ENCODE measurements at places on chromosomes 12 and 14.
A peak's percentile ranks its signal among the peaks of the same experiment; 100 is the strongest.

- no peak for DNase-seq
Observed at GRCh38 chr12:106049105-106049504, 89.6 kb downstream of the NUAK1 start.

DNA sequence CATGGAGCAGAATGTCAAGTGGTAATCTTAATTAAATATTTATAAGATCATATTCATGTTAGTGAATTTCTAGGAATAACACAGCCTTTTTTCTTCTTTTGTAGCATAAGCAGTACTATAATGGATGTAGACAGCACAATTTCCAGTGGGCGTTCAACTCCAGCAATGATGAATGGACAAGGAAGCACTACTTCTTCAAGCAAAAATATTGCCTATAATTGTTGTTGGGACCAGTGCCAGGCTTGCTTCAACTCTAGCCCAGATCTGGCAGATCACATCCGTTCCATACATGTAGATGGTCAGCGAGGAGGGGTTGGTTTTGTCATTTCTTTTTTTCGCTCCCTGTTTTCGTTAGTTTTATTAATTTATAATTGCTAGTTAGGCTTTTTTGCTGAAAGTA lies 23.1 kb downstream of the AEBP2 start:
- no peak for DNase-seq

GRCh38 chr12:51683763-51684357 lies 92.8 kb downstream of the SCN8A start:
- no peak for DNase-seq

DNA sequence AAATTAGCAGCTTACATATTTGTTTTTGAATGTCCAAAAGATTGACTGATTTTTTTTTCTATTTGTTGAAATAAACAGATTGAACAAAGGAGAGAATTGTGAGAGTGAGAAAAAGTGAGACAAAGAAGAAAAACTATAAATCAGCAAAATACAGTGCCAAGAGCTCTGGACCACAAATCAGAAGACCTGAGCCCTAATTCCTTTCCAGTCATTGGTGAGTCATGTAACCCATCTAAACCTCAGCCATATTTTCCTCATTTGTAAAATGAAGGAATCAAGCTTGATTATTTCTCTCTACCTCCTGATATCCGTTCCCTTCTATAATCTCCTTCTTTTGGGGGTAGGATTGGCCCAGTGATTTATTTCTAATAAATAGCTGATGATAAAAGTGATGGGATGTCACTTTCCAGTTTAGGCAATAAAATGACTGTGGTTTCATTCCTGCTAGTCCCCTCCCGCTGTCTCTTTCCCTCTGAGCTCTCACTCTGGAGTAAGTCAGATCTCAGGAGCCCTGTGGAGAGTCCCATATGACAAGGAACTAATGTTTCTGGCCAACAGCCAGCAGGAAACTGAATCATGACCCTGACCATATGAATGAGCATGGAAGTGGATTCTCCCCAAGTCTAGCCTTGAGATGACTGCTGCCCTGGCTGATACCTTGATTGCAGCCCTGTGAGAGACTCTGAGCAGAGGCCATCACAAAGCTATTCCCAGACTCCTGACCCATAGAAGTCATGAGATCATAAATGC lies 218.9 kb downstream of the ACSS3 start:
- DNase-seq = no peak

- DNase-seq = no peak
Observed at GRCh38 chr12:132646850-132647249, 28.3 kb downstream of the P2RX2 start.

- DNase-seq = no peak
Observed at GRCh38 chr14:59131938-59132795, 56.3 kb upstream of the DAAM1 start.

DNA sequence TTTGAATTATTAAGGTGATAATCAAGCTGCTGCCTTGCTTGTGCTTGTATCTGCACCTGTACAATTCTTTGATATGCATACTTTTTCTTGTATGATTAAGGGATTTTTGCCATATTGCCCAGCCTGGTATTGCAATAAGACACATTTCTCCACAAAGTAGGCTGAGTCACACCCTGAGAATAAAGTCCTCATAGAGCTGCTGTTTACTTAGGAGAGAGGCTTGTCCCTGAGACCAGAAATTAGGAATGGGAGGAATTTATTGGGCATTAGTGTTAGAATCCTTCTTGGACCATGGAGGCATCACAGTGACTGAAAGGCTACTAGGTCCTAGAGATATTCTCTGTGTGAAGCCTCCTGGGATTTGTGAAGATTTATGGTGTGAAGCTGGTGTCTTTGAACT lies 506.8 kb upstream of the FBXO33 start:
- no peak for DNase-seq

- DNase-seq = no peak
Observed at GRCh38 chr12:32501835-32502333, 102.5 kb downstream of the FGD4 start.

DNA sequence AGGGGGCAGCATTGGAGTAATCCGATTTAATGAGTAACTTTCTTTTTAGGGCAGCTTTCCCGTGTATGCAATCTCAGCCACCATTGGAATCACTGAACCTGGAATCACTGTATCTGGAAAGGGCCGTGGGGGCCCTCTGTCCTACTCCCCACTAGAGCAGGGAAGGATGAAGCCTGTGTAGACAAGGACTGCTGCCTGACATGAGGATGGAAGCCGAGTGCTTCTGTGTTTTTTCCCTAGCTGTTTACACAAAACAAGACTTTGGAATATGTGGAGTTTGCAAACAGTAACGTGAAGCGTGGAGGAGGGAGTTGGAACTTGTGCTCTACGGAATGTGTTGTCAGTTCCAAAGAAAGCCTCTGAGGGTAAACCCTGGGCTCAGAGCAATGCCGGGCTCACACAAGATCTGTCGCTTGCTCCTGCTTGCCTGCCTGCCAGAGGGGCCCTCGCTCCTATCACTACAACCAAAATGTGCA lies 32.4 kb upstream of the HDAC7 start:
- peak; percentile 41 for DNase-seq

DNA sequence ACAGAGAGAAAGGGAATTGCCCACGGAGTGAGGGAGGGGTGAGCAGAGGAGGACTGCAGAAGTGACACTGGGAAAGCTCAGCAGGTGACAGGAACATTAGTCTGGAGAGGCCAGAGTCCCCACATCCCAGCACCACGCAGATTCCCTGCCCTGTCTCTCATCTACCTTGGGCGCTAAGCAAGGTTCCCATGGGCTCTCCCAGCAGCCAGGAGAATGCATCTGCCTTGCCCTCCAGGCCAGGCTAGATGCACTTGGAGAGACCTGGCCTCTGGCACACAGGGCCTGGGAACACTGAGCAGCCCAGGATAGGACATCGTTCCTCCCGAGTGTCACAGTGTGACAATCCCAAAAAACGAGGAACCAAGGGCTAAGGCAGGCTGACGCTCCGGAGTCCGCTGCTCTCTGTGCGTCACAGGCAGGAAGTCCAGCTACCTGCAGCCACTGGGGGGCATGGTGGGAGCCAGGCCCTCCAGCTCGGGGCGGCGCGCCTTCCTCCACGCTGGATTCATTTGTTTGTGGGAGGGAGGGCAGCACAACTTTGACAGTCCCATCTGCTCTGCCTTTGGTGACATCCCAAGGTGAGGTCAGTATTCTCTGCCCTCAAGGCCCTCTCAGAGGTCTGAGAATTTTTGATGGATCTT lies 5.4 kb upstream of the NGB start:
- DNase-seq = no peak

- DNase-seq = peak; percentile 72
Observed at GRCh38 chr12:1553987-1554982, 40.1 kb downstream of the FBXL14 start.

GRCh38 chr12:93550748-93551611 lies 21.5 kb upstream of the SOCS2 start:
- DNase-seq = no peak

GRCh38 chr14:102875652-102876051 lies 46.8 kb upstream of the AMN start:
- no peak for DNase-seq

DNA sequence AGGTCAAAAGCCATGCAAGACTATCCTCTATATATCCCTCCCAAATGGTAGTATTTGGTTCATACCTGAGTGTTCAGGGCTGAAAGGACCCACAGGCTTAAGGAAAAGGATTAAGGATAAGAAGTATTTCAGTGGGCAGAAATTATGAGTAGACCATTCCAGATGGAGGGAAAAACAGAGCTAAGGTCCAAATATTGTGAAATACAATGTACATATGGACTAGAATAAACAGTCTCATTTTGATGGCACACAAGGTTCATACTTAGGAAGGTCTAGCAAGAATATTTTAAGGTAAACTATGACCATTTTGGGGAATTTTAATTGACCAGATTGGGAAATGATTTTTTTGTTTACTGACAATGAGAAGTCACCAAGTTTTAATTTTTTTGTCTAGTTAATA lies 124.6 kb downstream of the PRKD1 start:
- no peak for DNase-seq

DNA sequence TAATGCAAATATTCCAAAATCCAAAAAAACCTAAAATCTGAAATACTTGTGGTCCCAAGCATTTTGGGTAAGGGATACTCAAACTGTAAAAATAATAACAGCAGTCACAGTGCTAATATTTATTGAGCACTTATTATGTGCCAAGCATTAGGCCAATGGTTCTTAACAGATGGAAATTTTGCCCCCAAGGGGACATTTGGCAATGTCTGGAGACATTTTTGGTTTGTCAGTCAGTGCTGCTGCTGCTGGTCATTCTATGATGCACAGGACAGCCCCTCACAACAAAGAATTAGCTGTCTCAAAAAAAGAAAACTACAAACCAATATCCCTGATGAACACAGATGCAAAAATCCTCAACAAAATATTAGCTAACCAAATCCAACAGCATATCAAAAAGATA lies 5.8 kb downstream of the NDUFA12 start:
- no peak for DNase-seq

DNA sequence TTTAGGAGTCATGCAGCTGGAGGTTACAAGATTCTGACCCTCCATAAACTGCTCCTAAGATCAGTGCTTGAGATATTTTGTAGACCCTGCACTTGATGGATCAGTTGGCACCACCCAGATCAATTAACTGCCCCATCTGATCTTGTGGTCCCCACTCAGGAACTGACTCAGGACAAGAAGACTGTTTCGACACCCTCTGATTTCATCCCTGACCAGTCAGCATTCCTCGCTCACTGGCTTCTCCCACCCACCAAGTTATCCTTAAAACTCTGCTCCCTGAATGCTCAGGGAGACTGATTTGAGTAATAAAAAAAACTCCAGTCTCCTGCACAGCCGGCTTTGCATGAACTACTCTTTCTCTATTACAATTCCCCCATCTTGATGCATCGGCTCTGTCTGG lies 360.2 kb downstream of the GALC start:
- no peak for DNase-seq

DNA sequence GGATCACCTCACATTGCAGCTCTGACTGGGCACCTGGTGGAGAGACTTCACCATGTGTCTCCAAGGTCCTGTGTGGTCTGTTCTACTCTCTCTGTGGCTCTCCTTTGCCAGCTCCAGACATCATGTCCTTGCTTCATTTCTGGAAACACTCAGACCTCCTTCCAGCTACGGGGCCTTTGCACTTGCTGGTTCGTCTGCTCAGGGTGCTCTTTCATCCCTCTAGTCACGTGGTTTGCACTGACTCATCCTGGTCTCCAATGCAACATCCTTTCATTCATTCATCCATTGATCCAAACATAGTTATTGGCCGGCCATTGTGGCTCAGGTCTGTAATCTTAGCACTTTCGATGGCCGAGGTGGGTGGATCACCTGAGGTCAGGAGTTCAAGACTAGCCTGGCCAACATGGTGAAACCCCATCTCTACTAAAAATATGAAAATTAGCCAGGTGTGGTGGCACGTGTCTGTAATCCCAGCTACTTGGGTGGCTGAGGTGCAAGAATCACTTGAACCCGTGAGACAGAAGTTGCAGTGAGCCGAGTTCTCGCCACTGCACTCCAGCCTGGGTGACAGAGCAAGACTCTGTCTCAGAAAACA lies 23.9 kb upstream of the CCDC63 start:
- DNase-seq = no peak

- DNase-seq = no peak
Observed at GRCh38 chr14:73997944-73998447, 21.1 kb downstream of the ENTPD5 start.

- no peak for DNase-seq
Observed at GRCh38 chr12:2325519-2325918, 272.7 kb downstream of the CACNA1C start.

- DNase-seq = no peak
Observed at GRCh38 chr12:7501031-7501588, 2.5 kb downstream of the CD163 start.

DNA sequence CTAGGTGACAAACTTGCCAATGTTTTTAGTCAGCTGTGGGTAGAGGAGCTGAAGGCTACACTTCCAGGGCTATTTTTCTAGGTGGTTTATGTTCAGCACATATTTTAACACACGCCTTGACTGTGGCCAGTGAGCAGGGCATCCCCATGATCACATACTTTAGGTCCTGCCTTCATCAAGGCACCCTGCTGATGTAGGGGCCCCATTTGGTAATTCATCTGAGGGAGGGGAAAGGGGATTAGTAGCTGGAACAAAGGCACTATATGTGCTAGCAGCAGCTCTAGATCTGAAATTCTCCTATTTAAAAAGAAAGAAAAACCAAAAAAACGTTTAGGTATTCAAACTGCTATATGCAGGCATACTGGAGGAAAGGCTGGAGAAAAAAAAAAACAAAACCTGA lies 14.5 kb downstream of the EGLN3 start:
- DNase-seq = no peak

DNA sequence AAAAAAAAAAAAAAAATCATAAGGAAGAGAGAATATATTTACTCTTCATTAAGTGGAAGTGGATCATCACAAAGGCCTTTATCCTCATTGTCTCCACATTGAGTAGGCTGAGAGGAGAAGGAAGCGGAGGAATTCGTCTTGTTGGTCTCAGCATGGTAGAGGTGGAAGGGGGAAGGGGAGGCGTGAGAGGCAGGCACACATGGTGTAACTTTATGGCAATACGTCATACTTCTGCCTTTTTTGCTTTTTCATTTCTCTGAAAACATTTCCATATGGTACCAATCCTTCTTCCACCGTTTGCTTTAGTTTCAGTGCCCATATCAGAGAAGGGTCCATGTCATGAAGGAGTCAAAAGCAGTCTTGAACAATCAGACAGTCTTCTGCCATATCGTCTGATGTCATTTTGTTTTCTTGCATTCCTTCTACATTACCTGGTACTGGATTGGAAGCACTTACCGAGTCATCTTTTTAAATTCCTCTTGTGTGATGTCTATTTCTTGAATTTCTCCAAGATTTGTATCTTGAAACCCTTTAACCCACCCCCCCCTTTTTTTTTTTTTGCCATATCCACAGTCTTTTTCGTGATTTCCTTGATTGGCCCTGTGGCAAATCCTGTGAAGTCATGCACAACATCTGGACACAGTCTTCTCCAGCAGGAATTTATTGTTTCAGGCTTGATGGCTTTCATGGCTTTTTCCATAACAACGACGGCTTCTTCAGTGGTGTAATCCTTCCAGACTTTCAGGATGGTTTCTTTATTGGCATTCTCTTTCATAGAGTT lies 8.9 kb downstream of the FUT8 start:
- no peak for DNase-seq

DNA sequence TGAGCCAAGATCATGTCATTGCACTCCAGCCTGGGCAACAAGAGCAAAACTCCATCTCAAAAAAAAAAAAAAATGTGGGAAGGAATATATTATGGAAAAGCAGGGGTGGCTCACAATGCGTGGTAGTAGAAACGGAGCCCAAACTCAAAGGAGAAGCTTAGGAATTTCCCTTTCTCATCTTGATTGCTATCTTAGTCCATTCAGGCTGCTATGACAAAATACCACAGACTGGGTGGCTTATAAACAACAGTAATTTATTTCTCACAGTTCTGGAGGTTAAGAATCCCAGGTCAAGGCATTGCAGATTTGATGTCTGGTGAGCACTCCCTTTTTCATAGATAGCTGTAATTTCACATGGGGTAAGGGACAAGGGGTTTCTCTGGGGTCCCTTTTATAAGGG lies 153.8 kb upstream of the KRR1 start:
- no peak for DNase-seq
